Thyroid gland (tissue), 4 donors: ENCODE measurements at places on chromosomes 2 and 18.
A peak's percentile ranks its signal among the peaks of the same experiment; 100 is the strongest.

DNA sequence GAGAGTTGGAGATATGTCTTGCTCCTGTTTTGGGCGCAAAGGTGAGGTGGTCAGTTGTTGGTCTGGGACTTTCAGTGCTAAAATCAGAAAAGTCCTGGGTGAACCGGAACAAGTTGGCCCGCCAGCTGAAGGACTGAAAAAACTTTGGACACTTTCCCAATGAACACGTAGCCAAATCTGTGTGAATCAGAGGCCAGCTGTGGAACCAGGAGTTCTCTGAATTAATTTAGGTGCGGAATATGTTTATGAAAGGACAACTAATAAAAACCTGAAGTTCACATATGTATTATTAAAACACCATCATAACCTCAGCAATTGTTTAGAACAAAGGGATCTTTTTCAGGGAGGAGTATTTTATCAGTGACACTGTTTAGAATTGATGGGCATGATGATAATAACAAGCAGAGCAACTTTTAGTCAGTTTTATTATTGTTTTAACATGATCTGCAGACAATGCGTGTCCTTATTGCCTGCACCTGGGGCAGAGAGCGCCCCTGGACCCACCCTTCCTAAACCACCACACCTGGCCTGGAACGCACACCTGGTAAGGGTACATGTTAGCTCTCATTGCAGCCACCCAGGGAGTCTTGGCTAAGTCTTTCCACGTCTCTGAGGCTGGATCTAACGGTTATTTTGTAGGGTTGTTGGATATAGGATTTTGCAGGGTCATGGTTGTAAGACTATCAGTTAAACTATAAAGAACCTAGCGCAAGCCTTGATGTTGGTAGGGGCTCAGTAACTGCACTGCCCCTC lies 9.9 kb upstream of the ODC1 start:
- peak; percentile 61 for DNase-seq

DNA sequence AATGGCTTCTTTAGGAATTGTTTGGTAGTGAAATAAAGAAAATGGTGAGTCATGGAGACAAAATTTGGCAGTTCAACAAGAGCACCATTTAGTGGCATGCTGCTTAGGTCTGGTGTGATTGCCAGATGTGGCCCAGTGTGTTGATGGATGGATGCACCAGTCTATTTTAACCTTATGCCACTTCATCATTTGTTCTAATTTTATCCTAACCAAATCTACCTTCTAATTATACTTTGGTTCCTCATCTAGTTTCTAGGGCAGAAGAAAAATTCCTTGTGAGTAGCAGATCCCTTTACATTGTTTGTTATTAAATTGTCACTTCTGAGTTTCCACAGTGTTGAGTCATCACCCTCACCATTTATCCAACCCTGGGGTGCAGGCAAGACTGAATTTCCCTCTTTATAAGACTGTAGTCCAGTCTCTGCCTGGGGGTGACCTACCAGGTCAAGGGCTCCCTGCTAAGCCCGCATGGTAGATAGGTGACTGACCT lies 32.5 kb downstream of the NABP1 start:
- no peak for DNase-seq

GRCh38 chr2:9146646-9147045 lies 60.0 kb upstream of the ASAP2 start:
- no peak for DNase-seq

GRCh38 chr2:69482471-69482870 lies 45.2 kb upstream of the NFU1 start:
- DNase-seq, result peak; percentile 55

- no peak for DNase-seq
These were observed 768.9 kb downstream of the SLC4A3 start for GRCh38 chr2:220396287-220396686.

- peak; percentile 97 for DNase-seq
These were observed 98.7 kb downstream of the COL6A3 start for GRCh38 chr2:237315170-237315828.

- no peak for DNase-seq
These were observed 55.1 kb downstream of the CYP27C1 start for GRCh38 chr2:127164761-127165538.

DNA sequence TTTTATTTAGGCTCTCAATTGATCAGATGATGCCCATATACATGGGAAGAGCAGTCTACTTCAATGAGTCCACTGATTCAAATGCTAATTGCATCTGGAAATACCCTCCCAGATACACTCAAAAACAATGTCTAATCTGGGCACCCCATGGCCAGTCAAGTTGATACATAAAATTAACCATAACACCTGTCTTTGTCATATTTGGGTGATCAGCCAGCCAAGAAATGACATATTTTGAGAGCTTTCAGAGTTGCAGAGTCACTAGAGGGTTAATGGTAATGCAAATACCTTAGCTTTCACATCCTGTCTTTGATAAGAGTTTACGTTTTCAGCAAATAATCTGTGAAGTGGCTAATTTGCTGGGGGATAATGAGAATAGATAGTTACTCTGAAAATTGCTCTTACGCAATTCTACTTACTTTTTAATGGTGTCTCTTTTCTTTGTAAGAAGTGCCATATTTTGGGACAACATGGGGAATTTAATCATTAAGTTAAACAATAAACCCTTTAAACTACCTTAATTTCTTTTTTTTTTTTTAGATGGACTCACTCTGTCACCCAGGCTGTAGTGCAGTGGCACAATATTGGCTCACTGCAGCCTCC lies 49.1 kb downstream of the CCDC195 start:
- DNase-seq, result no peak

DNA sequence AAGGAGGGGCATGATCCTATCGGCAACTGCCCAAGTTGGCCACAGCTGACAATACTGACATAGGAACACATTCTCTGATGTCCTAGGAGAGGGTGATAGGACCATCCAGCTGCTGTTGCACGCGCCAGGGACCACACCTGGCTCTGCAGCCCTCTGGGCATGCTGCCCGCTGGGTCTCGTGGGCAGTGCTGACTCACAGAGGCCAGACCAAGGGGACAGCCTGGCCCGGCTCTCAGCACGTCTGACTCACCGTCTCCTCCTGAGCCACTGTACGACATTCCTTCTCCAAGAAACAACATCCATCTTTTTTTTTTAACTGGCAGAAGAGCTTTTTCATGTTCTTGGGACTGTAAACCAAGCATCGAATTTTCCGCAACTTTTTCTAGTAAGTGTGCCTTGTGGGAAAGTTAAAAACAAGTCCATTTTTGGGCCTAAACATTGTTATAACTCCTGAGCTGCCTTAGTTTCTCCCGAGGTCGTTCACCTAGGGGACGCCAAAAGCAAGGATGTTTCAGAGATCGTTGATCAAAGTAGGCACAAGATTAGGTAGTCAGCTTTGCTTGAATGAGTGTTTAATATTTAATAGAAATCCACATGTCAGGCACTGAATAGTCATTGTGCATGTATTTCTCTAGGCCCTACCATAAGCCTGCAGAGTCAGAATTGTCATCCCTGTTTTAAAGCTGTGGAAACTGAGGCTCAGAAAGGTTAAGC lies 100.3 kb downstream of the TTC32 start:
- DNase-seq, result peak; percentile 71

DNA sequence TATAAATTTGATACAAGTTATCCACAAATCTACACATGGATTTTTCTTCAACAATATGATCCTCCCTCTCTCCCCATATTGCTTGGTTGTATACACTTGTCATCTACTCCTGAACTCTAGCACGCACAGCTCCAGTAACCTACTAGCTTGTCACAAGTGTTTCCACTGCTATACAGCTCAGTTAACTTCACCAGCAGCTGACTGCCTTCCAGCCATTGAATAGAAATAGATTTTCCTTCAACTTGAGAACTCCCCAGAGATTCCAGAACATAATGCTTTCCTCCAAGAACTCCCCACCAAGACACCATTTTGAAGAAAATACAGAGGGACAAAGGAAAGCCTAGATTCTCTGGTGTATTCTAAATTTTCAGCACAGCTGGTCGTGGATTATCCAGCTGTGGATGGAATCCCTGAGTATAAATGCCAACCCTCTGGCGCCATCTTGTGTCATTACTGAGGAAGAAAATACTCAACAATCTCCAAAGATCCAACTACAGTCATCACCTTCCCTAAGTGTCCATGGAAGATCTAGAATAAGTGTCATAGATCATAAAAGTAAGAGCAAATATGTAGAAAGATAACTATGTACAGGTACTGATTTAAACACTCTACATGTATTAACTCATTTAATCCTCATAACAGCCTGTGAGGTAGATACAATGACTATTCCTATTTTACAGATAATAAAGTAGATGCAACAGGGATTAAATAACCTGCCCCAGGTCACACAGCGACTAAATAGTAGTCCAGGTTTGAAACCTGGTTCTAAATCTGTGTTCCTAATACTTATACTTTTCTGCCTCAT lies 156.7 kb downstream of the ARHGAP28 start:
- DNase-seq, result peak; percentile 47

GRCh38 chr2:30231996-30232800 lies 864 bp downstream of the LBH start:
- DNase-seq, result peak; percentile 62

GRCh38 chr2:196200557-196200956 lies 29.2 kb upstream of the STK17B start:
- no peak for DNase-seq

DNA sequence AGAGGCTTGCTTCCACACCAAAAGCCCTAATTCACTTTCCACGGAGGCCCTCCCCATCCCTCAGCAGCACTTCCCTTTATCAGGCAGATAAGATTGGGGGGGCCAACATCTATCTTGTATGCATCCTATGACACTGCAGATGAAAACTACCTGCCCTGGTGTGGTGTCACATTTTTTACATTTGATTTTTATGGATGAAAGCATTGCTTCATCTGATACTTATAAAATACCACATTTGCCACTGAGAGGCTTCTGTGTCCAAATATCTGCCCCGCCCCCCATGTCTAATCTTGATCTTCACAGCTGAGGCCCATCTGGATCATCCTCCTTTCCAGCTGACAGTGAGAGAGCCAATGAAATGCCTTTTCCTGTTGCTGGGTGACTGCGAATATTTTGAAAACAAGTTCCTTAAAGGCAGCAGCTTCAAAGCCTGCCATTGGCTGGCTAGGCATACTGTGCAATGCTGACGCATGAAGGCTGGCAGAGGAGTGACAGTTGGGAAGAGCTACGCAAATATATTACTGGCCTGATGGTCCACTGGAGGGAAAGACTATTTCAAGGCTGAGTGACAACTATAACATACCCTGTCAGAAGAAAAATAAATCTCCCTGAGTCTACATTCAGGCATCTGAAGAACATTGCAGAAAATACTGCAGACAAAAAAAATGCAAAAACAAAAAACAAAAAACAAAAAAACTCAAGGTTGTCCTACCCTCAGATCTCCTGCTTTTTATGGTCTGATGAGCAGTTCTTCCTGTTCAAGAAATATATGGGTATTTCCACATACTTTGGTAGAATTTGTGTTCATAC lies 318.7 kb downstream of the PDE11A start:
- peak; percentile 8 for DNase-seq

- DNase-seq, result no peak
These were observed 44.5 kb downstream of the DDX18 start for GRCh38 chr2:117858892-117859531.

DNA sequence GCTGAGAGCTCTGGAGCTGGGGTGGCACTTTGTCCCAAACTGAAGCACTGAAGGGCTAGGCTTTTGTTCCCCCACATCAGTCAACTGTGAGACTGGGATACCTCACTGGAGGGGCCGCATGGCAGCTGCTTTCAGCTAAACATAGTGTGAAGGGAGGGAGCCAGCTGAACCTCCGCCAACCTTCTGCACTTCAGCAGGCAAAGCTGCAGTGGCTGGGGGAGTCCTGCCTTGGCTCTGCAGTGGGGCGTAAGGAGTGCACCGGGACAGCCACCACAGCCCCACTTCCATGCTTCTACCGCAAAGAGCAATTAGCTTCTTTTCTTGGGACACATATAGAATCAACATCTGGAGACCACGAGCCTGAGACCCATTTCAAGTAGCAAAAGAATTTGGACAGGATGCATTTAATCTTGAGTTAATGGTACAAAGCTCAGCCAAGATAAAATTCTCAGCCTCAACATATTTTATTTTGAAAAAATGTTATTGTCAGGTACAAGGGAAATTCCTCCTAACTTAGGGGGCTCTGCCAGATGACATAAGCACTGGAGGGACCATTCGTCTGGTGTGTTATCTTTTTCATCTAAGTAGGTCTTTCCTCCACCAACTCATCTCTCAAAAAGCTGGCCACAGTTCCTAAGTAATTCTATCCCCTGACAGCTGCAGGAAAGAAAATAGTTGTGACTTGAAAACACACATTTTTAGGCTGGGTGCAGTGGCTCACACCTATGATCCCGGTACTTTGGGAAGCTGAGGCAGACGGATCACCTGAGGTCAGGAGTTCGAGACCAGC lies 25.6 kb upstream of the MYCN start:
- peak; percentile 98 for DNase-seq

- DNase-seq, result no peak
These were observed 1.4 kb upstream of the SERTAD2 start for GRCh38 chr2:64655018-64655664.

DNA sequence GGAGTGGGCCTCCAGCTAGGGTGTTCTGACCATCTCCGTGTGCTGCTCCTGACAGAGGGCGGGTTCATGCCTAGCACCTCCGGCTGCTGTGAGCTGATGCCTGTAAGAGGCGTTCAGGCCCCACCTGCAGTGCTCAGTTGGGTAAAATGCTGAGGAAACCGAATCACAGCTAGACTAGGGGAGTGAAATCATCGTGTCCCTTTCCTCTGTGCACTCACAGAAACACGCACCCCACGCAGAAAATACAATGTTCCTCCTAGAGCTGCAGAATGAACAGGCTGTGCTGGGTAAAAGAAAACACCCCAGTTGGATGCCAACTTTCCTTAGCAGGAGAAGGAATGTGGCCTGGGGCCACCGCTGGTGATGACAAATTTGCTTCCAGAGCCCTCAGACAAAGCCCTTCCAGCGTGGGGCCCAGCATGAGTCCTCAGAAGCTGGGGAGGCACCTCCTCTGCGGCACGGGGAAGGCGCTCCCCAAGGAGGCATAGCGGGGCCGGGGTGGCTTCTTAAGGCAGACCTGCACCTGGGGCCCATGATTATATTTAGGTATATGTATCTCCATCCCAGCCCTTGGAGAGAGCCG lies 16.3 kb upstream of the ARHGEF4 start:
- peak; percentile 83 for DNase-seq

GRCh38 chr2:105417857-105418436 lies 19.1 kb upstream of the FHL2 start:
- no peak for DNase-seq

DNA sequence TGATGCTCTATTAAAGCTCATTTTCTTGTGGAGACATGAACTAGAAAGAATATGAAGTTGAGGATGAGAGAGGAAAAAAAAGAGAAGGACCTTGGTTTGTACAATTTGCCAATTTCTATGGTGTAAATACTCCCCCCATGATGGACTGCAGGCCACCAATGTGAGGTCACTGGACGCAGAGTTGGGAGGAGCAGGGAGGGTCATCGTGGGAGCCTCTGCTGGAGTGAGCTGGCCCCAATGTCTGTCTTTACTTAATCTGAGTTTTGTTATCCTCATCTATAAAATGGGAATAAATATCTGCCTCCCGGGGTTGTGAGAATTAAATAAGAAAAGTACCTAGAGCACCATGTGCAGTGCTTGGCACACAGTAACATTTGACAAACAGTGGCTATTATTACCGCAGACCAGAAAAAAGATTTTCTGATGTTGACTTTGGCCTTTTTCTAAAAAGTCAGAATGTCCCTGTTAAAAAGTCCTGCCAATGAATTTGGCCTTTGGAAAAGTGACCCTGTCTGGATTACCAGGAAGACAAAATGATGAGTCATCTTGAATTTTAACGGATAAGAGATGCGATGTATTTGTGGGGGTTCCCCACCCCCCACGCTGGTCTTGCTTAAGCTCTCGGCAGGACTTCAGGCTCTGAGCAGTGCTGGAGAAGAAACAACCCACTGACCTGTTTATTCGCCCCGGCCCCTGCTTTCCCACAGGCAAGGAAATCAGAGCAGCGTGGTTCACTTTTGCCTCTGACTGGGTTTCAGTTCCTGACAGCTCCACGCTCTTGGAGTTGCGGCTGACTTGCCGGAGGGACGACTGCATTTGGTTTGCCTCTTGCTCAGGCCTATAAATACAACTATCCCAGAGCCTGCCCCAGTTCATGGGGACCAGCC lies 50.3 kb upstream of the FOSL2 start:
- DNase-seq, result peak; percentile 31
